Cardiac atrium fibroblast (primary cell): ENCODE measurements at places on chromosomes 12 and 14. TPM values are rescaled to one million over a fixed set of nuclear protein-coding genes. Genes with fewer than 3 reads are reported as not detected.

The GDF3 gene
- not detected in 2 replicates for total RNA-seq

The SLC48A1 gene
- 13.9 and 18.6 TPM in 2 replicates for total RNA-seq

The GABARAPL1 gene
- total RNA-seq = 35.6 and 38.3 TPM in 2 replicates

The SH2B3 gene
- total RNA-seq = 44.4 and 63.3 TPM in 2 replicates

The TMEM30B gene
- total RNA-seq = 0.18 TPM in 1 of 2 replicates, not detected in the other

The FICD gene
- 7.9 and 8.3 TPM in 2 replicates for total RNA-seq

The TAS2R30 gene
- 0.49 and 1.3 TPM in 2 replicates for total RNA-seq

The TDP1 gene
- total RNA-seq = 8.6 and 14.1 TPM in 2 replicates

The PPTC7 gene
- total RNA-seq = 2.3 and 3.6 TPM in 2 replicates

The CARMIL3 gene
- 0.16 TPM in 1 of 2 replicates, not detected in the other for total RNA-seq

The KRT74 gene
- not detected in 2 replicates for total RNA-seq

The ISCA2 gene
- total RNA-seq = 9.9 and 11.5 TPM in 2 replicates

The GOLGA3 gene
- 74.0 and 86.0 TPM in 2 replicates for total RNA-seq

The GPR137C gene
- total RNA-seq = 0.18 and 0.49 TPM in 2 replicates

The FRMD6 gene
- 46.9 and 77.0 TPM in 2 replicates for total RNA-seq

The IL22 gene
- total RNA-seq = not detected in 2 replicates

The GPR68 gene
- total RNA-seq = 0.49 and 2.3 TPM in 2 replicates
